ENCODE measurements at places on chromosomes 5 and 9. TPM values are rescaled to one million over a fixed set of nuclear protein-coding genes. Genes with fewer than 3 reads are reported as not detected.

The CATSPER3 gene
- total RNA-seq = 0.94 TPM

The SLC22A4 gene
- not detected for total RNA-seq

The GNAQ gene
- 50.7 TPM for total RNA-seq

The CERCAM gene
- total RNA-seq = 0.64 TPM

The LOX gene
- total RNA-seq = not detected

The PITX1 gene
- not detected for total RNA-seq

The SRP19 gene
- total RNA-seq = 54.4 TPM

DNA sequence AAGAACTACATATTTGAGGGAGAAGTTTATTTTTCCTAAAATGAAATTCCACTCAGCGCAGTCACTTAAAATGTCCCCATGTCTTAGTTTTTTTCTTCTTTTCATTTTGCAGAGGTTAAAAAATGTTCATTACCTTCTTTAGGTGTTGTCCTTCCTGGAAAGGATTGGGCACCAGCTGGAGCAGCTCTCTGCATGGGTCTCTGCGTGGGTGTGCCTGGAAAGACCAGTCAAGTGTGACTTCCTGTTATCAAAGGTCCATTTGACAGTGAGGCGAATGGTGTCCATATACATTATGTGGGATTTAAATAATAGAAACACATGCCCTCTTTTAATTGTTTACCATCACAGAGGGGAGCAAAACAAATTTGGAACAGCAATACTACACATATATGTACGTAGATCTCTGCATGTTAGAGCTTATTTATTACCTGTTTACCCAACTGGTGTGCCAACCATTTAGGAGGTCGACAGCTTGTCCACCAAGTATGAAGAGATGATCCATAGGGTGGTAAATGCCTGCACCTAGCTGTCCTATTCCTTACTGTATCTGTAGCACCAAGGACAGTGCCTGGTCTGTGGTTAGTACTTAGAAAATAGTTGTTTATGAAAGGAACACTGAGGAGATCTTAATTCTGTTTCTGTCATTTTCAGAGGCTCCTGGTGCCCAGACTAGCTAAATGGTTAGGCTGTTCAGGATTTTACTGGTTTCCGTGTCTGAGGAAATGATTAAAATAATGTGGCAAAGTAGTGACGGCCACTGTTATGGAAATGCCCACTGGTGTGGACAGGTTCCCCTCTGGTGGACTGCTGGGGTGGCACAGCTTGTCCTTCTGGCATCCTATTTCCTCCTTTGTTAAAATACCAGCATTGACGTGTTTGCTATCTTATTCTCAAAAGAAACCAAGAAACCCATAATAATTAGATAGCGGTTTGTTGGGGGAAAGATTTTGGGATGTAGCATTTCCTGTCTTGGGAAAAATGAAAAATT lies 200.4 kb downstream of the MAST4 start:
- DNase-seq = no peak

DNA sequence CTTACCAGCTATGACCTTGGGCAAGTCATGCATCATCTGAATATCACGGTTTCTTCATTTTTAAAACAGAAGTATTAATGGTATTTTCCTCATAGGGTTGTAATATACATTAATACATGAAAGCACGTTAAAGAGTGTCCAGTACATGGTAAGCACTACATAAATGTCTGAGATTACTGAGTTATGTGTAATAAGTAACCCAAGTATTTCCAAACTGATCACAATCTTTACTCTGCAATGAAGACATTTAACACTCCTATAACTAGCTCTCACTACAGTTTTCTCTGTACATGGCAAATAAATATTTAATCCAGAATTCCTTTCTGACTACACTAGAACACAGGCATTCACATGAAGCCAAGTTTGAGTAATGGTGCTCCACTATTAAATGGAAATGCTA lies 4.0 kb downstream of the GLDC start:
- DNase-seq = no peak

DNA sequence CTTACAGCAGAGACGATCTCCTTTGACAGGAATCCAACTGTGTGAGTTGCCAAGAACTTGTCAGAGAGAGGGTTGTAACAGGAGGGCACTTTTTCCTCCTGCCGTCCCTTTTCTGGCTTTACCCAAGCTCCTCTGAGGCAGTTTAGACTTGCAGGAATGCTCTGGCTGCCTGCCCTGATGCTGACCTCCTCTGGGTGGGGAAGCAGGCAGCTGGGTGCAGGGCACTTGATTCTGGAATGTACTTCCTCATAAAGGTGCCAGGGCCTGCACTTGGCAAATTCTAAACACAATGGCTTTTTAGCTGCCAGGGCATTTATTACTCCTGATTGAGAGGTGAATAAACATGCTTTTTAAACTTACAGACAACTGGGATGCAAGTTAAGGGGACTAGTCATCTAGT lies 190.4 kb downstream of the EPB41L4A start:
- no peak for DNase-seq

DNA sequence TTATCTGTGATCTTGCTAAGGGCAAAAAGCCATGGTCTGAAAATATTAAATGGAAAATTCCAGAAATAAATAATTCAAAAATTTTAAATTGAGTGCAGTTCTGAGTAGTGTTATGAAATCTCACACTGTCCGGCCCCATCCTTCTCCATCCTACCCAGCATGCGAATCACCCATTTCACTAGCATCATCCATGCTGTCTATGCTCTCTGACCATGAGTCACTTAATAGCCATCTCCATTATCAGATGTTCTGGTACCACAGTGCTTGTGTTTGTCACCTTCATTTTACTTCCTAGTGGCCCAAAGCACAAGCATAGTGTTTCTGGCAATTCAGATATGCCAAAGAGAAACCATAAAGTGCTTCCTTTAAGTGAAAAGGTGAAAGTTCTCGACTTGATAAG lies 63.3 kb upstream of the SMC5 start:
- no peak for DNase-seq

DNA sequence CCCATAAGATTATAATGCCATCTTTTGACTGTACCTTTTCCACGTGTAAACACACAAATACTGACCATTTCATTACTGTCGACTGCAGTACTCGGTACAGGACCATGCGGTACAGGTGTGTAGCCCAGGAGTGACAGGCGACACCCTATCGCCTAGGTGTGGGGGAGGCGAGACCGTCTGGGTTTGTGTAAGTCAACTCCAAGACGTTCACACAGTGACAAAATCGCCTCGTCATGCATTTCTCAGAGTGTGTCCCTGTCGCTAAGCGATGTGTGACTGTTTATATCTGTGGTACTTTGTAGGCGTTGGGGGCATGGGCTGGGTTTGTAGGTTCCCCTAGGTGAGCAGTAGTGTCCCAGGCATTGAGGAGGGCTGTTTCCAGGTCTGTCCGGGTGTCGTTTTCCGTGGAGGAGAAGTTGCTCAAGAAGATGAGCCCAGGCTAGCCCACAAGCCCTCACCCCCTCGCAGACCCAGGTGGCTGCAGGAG lies 20.3 kb downstream of the NEK6 start:
- no peak for DNase-seq

GRCh38 chr5:39867923-39868322 lies 443.1 kb upstream of the DAB2 start:
- no peak for DNase-seq

- DNase-seq = no peak
Observed at GRCh38 chr5:133409210-133409674, 203.1 kb downstream of the FSTL4 start.

DNA sequence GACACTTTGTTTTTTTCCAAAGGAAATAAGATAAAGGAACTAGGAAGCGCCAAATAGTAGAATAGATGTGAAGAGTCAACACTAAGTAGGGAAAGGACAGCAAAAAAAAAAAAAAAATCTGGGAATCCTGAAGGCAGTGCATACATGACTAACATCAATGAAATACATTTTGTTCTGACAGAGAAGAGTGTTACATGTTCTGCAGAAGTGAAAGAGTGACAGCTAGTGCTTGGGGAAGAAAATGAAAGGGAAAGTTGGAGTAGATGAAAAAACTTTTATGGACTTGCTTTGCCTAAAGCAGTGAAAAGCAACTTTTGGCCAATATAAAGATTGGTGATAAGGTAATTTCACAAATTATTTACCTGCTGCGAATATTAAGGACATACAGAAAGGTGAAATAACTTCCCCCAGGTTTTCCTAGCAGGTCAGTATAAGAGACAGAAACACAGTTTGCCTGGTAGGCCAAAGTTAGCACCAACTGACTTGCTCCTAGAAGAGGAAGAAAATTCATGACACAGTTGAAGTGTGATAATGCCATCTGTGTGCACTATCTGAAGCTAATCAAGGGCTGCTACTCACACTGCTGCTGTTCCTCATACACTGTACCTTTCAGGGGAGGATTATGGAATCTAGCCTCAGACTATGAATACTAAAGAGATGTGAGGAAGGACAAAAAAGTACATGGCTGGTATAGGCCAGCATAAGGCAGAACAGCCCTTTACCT lies 38.6 kb downstream of the RANBP6 start:
- DNase-seq = no peak

DNA sequence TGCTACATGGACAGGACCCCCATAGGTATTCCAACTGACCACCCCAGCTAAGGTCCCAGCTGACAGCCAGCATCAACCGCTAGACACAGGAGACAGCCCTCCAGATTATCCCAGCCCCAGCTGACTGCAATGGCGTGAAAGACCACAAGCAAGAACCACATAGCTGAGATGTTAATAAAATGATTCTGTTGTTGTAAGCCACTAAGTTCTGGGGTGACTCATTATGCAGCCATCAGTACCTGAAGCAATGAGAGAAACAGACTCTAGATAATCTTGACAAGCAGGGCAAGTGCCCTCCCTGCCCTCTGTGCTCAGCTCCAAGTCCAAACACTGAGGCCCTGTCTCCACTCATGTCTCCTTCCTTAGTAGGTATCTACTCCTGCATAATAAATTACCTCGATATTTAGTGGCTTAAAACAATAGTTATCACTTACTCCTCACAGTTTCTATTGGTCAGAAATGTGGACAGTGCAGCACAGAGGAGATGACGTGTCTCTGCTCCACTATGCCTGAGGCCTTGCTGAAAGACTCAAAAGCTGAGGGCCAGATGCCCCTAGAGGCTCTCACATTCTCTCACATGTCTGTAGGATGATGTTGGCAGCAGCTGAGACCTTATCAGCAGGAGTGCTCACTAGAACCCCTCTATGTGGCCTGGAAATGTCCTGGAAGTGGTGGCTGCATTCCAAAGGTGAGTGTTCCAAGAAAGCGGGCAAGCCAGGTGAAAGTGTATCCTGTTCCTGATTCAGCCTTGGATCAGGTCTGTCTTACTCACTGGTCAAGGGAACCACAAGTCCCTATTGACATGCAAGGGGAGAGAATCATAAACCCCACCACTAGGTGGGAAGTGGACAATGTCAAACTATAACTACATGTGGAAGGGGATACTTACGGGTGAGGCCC lies 2.5 kb downstream of the MGAT1 start:
- no peak for DNase-seq

GRCh38 chr5:92927291-92927778 lies 653.7 kb downstream of the NR2F1-AS1 start:
- DNase-seq = no peak

GRCh38 chr5:92912283-92912682 lies 668.7 kb downstream of the NR2F1-AS1 start:
- DNase-seq = no peak

GRCh38 chr9:101398930-101399642 lies 435 bp downstream of the ZNF189 start:
- DNase-seq = no peak

- no peak for DNase-seq
Observed at GRCh38 chr9:75889977-75890471, 449 bp upstream of the PCSK5 start.

DNA sequence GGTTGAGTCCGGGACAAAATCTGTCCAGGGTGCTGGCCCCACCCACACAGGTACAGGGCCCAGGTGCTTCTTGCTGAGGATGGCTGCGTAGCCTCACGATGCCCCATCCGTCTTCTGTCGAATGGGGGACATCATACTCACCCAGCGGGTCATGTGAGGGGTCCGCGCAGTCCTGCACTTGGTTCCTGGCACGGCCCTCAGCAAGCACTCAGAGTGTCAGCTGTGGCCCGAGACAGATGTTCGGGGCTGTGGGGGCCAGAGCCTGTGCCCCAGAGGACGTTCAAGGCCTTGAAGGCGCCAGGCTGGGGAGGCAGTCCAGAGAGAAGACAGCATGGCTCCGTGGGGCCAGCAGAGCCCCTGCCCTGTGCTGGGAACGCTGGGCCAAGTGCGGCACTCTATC lies 27.8 kb downstream of the NR5A1 start:
- no peak for DNase-seq

DNA sequence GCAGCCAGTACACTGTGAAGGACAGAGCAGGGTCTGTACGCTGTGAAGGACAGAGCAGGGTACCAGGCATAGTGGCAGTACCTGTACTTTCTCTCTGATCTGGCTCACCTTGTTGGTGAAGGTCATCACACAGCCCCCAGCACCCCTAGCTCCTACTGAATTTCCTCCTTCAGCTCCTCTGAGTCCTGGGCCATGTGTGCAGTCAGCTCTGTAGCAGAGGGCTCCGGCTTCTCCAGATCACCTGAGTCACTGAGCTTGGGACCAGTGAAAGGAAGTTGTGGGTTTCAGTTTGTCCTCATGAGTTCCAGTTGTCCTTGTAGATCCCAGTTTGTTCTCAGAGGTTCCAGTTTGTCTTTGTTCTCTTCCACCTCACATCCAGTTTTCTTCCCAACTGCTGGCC lies 5.5 kb downstream of the NUDT2 start:
- DNase-seq = no peak

DNA sequence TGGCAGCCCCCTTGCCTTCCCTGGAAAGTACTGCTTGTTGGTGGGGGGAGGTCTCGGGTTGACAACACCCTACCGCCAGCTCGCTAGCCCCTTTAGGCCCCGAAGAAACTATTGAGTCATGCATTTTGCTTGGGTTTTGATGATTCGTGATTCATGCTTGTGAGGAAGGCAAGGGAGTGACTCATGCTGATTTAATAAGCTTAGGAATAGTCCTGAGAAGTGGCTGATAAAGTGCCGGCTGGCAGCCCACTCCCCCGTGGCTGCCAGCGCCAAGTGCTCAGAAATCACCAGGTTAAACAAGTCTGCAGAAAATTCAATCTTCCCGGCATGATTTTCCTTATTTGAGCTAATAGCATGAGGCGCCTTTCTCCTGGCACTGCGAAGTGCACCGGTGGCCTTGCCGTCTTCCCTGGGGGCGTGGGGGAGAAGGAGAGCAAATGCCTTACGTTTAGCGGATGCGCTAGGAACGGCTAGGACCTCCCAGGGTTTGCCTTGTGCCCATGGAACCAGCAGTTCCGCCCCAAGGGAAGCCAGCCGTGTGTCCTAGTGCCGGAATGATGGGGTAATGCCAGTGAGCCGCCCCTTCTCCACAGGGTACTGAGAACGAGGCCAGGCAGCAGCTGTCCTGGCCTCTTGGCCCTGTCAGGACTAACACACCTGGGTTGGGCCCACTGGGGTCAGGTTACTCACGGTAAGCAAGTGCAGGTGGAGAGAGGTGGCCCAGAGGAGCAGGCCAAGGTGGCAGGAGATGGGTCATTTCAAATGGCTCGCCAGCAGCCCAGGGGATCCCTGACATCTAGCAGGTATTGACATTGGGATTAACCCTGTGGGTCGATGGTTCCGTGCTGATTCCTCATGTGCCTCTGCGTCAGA lies 151.9 kb downstream of the MACROH2A1 start:
- no peak for DNase-seq
